ENCODE measurements at places on chromosomes 6 and 20. TPM values are rescaled to one million over a fixed set of nuclear protein-coding genes. Genes with fewer than 3 reads are reported as not detected.

AVP gene
- not detected for total RNA-seq

DNA sequence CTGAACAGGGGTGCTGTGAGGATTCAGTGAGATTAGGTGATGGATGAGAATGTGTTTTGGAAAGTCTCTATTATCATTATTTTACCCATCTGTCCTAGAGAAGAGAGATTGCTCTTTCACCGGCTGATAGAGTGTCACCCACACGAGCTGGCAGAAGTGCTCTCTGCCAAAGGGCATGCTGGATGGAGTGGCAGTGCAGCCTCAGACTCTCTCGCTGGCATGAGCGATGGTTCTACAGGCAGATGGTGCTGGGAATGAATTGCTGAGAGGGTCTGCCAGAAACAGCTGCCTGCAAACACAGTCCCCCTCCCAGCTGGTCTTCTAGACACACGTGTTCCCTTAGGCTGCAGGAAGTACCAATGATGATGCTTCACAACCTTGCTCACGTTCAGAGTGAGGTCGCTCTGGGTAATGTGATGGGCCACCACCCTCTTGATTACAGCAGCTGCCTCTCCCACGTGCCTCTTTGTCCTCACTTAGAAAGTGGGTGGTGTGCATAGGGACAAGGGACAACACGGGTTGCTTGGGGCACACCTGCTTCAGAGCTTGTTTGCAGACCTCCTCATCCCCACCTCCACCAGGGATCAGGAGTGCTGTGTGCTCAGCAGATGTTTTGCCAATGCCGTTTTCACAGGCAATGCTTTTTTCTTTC is 84.7 kb downstream of the FOXA2 start:
- no peak for DNase-seq

- DNase-seq = no peak
Observed at GRCh38 chr6:5684320-5685053, 322.2 kb downstream of the NRN1 start.

GRCh38 chr6:93423542-93423941 is 4.2 kb upstream of the EPHA7 start:
- peak; percentile 41 for DNase-seq

FOXF2 gene
- not detected for total RNA-seq

ID4 gene
- not detected for total RNA-seq

GRCh38 chr6:13355043-13355945 is 27.0 kb upstream of the TBC1D7 start:
- DNase-seq = peak; percentile 53

TMC2 gene
- not detected for total RNA-seq

GRCh38 chr6:119587537-119587936 is 238.0 kb upstream of the MAN1A1 start:
- DNase-seq = no peak

DNA sequence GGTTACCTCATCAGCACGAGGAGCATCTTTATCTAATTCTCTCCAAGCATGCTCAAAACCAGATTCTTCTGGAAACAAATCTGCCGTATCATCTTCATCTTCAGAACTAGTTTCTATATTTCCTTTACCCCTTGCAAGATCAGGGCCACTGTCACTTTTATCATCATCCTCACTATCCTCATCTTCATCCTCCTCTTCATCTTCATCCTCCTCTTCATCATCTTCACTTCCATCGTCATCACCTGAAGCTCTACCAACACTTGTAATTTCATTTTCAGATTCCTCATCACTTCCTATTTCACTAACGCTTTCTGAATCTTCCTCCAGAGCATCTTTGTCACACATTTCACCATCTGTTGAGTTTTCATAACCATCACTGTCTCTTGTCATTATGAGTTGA is 8.9 kb downstream of the ESF1 start:
- no peak for DNase-seq

COL10A1 gene
- total RNA-seq = not detected

SUPT3H gene
- 15.5 TPM for total RNA-seq

- no peak for DNase-seq
Observed at GRCh38 chr6:63543982-63544381, 28.3 kb upstream of the LOC128125822 start.

SLC22A1 gene
- total RNA-seq = 1.2 TPM
